H9 (cell line): ENCODE measurements at places on chromosomes 16 and 17. TPM values are rescaled to one million over a fixed set of nuclear protein-coding genes. Genes with fewer than 3 reads are reported as not detected.

GRCh38 chr17:77316191-77316641 is 175.4 kb downstream of the SEC14L1 start:
- no peak overlapping the region for H3K27ac ChIP-seq
- peaks cover 4% of the 10 kb centered on the region for H3K36me3 ChIP-seq
- DNase-seq = peak; percentile 80

GRCh38 chr17:18377437-18378204 is at the start of gene EVPLL:
EVPLL (plus strand) TSS chr17:18377778; CDS start chr17:18380938, 3,160 bp downstream.
- DNase-seq = peak; percentile 36
- no peak within 1 kb of the TSS for H3K4me3 ChIP-seq
- peaks cover 8% of the 10 kb centered on the region for H3K36me3 ChIP-seq
- no peaks in the 10 kb centered on the region for H3K27me3 ChIP-seq

The TBC1D3I gene
- total RNA-seq = 0.35 TPM in 1 of 2 replicates, not detected in the other

GRCh38 chr17:57940653-57941329 is 14.4 kb downstream of the CUEDC1 start:
- no peaks in the 10 kb centered on the region for H3K36me3 ChIP-seq
- no peak for DNase-seq
- H3K4me3 ChIP-seq = no peak overlapping the region
- H3K27ac ChIP-seq = no peak overlapping the region
- H3K27me3 ChIP-seq = no peaks in the 10 kb centered on the region

GRCh38 chr17:48738803-48739526 is 10.4 kb upstream of the HOXB13 start:
- H3K27me3 ChIP-seq = peaks cover 99% of the 10 kb centered on the region
- no peaks in the 10 kb centered on the region for H3K36me3 ChIP-seq
- no peaks in the 10 kb centered on the region for H3K4me1 ChIP-seq
- H3K27ac ChIP-seq = no peak overlapping the region

DNA sequence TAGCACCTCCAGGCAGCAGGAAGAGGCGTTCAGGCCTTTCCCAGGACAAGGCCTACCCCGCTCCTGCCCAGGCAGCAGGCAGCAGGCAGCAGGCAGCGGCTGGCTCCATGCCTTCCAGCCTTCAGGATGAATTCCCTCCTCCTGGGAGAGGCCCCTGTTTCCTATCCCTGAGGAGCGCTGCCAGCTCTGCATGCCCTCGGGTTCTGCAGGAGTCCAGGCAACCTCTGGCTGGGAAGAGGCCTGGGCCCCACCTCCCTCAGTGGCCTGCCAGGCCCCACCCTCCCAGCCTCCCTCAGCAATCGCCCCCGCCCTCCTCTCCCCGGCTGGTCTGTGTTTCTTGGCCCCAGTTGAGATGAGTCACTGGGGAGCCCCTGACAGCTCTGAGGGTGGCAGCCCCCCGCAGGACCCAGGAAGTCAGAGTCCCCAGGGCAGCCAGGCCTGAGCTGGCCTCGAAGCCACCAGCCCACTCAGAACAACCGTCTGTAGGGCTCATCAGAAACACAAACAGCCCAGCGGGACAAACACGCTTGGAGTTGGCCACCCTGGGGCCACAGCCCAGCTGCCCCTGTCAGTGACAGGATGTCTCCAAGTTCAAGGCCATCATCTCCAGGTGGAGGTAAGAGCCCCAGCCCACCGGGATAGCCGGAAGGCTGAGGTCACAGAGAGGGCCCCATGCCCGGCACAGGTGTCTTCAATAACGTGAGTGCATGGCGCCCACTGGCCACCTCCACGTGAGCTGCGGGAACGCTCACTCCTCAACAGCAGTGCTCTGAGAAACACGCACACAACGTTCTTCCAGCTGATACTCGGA is 39.5 kb upstream of the CIBAR2 start:
- no peak overlapping the region for H3K27ac ChIP-seq
- H3K36me3 ChIP-seq = no peaks in the 10 kb centered on the region; the same call in 2 of the 3 replicates
- H3K4me1 ChIP-seq = no peaks in the 10 kb centered on the region
- DNase-seq = no peak

DNA sequence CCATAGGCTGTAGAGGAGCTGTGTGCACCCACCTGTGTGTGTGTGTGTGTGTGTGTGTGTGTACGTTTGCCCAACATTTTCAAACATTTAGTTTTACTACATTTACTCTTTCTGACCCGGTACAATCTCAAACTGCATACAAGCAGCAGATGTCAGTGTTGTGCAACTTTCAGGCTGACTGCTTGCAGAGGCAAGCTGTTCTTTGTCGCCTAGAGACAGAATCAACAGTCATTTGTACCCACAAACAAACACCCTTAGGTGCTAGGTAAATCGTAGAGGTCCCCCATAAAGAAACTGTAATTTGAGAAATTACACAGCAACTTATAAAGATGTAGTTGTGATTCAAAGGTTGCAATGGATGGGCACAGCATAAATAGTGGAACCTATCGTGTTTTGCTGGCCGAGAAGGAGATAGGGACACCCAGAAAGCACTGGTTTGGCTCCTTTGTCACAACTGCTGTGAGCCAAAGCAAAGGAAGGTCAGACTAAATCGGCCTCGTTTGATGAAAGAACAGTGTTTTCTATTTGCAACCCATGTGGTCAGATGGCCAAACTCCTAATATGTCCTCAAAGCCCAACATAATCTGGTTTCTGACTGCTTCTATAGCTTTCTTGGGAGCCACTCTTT is 478.4 kb downstream of the TOX3 start:
- no peak overlapping the region for H3K27ac ChIP-seq
- no peaks in the 10 kb centered on the region for H3K36me3 ChIP-seq
- H3K4me3 ChIP-seq = no peak overlapping the region
- no peaks in the 10 kb centered on the region for H3K27me3 ChIP-seq

The NRN1L gene
- 2.0 and 2.7 TPM in 2 replicates for total RNA-seq

DNA sequence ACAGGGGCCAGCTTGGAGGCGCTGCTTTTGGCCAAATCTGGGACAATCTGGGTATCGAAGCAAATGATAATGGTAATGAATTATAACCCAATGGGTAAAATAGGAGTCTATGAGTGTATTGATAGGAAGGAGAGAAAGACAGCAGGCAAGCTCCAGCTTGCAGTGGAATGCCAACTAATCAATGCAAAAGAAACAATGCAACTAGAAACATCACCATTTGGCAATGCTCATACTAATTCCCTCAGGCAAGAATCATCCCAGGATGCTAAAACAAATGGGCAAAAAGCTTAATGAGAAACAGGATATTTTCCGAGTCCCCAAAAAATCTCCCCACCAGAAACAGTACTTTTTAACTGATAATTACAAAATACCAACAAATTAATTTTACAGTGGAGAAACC is 64.7 kb downstream of the ADCY9 start:
- H3K27me3 ChIP-seq = no peaks in the 10 kb centered on the region
- no peak overlapping the region for H3K27ac ChIP-seq
- DNase-seq = no peak
- H3K4me3 ChIP-seq = no peak overlapping the region
- no peaks in the 10 kb centered on the region; the same call in 1 of the 2 replicates for H3K4me1 ChIP-seq

DNA sequence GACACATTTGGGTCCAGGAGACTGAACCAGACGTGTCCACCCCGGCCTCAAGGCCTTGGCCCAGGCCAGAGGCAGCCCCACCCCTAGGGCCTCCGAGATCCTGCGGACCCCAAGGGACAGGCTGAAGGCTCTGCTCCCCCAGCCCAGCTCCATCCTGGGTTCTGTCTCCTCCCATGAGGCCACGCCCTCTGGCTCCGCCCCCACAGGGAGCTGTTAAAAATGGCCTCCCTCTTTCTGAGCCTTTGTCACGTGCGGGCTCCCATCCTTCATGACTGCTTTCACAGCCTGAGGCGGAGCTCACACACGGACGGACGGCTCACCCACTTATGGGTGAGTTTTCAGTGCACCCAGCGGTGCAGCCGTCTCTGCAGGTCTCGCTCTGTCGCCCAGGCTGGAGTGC is 6.5 kb upstream of the CACNA1H start:
- H3K27ac ChIP-seq = no peak overlapping the region
- no peaks in the 10 kb centered on the region for H3K27me3 ChIP-seq
- no peak for DNase-seq
- H3K4me3 ChIP-seq = no peak overlapping the region
- H3K4me1 ChIP-seq = no peaks in the 10 kb centered on the region
- H3K36me3 ChIP-seq = peaks cover 4% of the 10 kb centered on the region; the same call in 2 of the 3 replicates

GRCh38 chr16:57626420-57627170 is 1.8 kb upstream of the ADGRG1 start:
- H3K36me3 ChIP-seq = no peaks in the 10 kb centered on the region
- H3K27me3 ChIP-seq = no peaks in the 10 kb centered on the region; the same call in 1 of the 2 replicates
- H3K27ac ChIP-seq = no peak overlapping the region
- DNase-seq = no peak
- H3K4me3 ChIP-seq = no peak overlapping the region

- H3K4me3 ChIP-seq = peak within 1 kb of the TSS; percentile 95
- H3K36me3 ChIP-seq = peaks cover 4% of the 10 kb centered on the region
- no peak within 1 kb of the TSS for H3K27ac ChIP-seq
- no peaks in the 10 kb centered on the region for H3K27me3 ChIP-seq
- peaks cover 7% of the 10 kb centered on the region; the same call in 1 of the 2 replicates for H3K4me1 ChIP-seq
These were observed at the start of gene AKTIP for GRCh38 chr16:53502331-53503269. AKTIP (minus strand) TSS chr16:53503209; CDS start chr16:53500259, 2,950 bp downstream.

The APOBR gene
- total RNA-seq = not detected in 2 replicates

DNA sequence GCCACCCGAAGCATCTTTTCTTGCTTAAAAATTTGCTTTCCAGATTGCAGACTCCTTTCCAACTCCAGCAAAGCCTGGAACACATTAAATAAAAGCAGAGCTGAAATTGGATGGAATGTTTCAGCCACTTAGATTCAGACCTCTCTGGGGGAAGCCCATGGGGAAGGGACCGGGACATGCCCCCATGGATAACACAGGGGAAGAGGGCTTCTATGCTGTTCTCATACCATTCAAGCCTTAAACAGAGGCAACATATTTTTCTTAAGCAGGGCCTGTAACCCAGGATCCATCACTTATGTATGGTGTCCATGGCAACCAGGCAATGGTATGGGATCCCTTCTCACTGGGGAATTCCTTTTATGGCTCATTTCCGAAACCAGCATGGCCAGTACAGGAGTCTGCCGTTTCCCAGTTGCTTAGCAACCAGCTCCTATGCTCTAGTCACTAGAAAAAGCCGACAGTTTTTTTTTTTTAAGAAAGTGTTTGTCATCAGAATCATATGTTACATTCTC is 62.0 kb upstream of the MARCHF10 start:
- no peak overlapping the region for H3K27ac ChIP-seq
- 0 out of 2 replicates have a peak, but pooled peaks cover 3% of the 10 kb centered on the region for H3K4me1 ChIP-seq
- peak; percentile 82 for DNase-seq
- H3K27me3 ChIP-seq = no peaks in the 10 kb centered on the region
- H3K4me3 ChIP-seq = no peak overlapping the region; the same call in 2 of the 3 replicates

The SSTR5 gene
- total RNA-seq = 0.22 and 0.37 TPM in 2 replicates

GRCh38 chr17:42112552-42113176 is at the start of gene DHX58:
DHX58 (minus strand) TSS chr17:42112714; CDS start chr17:42111892, 822 bp downstream.
- H3K27ac ChIP-seq = no peak within 1 kb of the TSS
- H3K4me1 ChIP-seq = peaks cover 4% of the 10 kb centered on the region; the same call in 1 of the 2 replicates
- DNase-seq = no peak
- H3K36me3 ChIP-seq = peaks cover 35% of the 10 kb centered on the region
- H3K27me3 ChIP-seq = no peaks in the 10 kb centered on the region

GRCh38 chr17:68389041-68389440 is 68.3 kb downstream of the WIPI1 start:
- H3K4me3 ChIP-seq = no peak overlapping the region
- no peaks in the 10 kb centered on the region for H3K36me3 ChIP-seq
- H3K27me3 ChIP-seq = no peaks in the 10 kb centered on the region
- H3K27ac ChIP-seq = no peak overlapping the region

The ZNF750 gene
- total RNA-seq = 0.09 TPM in 1 of 2 replicates, not detected in the other

The CIITA gene
- total RNA-seq = not detected in 2 replicates

GRCh38 chr17:50027172-50027880 is 28.6 kb upstream of the ITGA3 start:
- peaks cover 6% of the 10 kb centered on the region; the same call in 1 of the 2 replicates for H3K4me1 ChIP-seq
- no peaks in the 10 kb centered on the region for H3K27me3 ChIP-seq
- H3K4me3 ChIP-seq = no peak overlapping the region
- no peaks in the 10 kb centered on the region for H3K36me3 ChIP-seq
- H3K27ac ChIP-seq = no peak overlapping the region
- DNase-seq = peak; percentile 75
